ENCODE measurements at places on chromosomes 11 and 22.

DNA sequence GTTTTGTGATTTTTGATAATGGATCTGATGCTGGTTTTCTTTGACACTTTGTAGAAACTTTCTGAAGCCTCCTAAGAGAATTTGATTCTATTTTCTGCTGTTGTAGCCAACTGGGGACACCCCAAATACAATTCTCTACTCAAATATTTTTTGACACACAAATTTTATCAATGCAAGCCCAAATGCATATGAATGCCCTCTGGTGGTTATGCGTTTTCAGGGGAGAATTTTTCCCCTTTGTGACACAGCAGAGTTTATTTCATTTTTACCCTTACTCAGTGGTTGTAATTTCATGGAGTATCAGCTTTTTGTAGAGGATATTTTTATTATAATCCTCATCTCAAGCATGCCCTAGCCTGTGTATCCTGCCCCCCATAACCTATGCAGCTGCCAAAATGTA is 44.7 kb upstream of the MTMR2 start:
- DNase-seq = no peak

DNA sequence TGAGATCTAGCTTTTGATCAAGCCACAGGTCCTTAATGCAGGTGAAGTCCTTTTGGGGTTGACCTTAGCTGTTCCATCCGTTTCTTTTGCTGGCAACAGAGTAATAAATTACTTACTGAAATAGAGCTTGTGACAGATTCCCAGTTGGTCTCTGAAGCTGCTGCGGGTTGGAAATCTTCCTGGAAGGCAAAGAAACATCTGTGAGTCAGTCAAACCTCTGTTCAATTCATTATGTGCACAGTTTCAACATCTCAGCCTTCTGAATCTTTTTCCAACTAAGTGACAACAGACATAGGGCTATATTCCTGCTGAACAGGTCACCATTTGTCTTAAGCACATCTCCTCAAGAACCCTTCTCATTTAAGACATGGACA is 88.9 kb upstream of the DDI1 start:
- DNase-seq = no peak

DNA sequence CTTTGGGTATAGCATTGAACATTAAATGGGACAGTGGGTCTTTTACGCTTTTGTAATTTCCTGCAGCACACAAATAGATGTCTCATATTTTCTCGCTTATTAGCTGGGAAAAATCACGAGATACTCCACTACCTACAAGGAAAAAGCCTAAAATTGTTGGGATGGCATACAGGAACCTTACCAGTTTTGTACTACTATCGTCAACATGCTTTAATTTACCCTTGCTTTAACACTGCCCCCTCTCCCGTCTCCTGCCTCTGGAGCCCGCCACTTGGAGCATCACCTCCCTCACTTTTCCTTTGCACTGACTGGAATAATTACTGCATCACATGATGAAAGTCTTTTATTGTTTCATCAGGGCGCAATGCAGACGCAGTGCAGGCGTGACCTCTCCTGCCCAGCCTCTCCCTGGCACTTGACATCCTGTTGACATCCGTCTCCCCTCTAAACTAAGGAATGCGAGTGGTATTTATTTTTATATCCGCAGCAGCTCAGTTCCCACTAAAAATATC is 1.0 kb upstream of the FNBP4 start:
- DNase-seq = peak; percentile 2

DNA sequence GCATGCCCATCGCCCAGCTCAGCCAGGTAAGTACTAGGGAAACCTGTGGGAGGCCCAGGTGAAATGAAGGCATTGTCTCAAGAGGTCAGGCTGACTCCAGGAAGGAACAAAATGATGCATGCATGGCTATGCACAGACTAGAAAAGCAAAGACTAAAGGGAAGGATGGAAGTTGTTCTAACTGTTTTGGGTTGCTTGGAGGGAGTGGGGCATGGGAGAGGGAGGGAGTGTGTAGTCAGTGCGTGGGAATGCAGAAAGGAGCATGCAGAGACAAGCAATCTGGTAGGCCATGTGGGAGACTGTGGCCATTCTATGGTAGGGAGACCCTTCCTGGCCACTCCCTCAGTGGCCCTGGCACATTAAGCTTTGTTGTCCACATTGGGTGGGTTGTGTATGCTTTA is 2.9 kb downstream of the MICAL3 start:
- no peak for DNase-seq

GRCh38 chr11:35785287-35786167 is 123.0 kb downstream of the TRIM44 start:
- no peak for DNase-seq

DNA sequence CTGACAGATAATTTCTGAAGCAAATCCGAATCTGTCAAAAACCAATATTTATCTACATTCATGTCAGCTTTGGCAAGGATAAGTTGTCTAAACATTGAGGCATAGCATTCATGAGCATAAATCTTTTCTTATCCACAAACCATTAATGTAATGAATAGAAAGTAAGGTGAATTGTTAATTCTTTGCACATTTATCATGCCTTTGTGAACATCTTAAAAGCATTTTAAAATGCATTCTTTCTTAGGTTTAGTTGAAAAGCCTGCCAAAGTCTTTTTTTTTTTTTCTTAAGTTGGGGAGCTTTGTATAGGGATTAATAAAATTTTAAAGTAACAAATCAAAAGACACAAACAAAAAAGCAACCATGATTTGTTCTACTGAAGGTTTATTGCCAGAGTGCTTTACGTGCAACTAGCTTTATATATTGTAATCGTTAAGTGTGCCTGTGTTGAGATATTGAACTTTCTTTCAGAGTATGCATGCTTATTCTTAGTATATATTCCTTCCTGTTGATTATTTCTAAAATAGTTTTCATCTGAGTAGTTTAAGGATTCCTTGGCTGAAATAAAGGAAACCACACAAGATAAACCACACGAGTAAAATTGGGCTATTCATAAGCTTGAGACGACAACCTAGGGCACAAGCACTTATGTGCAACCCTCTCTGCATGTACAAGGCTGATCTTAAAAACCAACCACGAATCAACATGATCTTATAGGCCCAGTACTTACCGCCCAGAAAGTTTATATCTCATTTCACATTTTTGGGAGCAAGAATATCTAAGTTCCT is 1110.9 kb upstream of the CNTN5 start:
- no peak for DNase-seq

DNA sequence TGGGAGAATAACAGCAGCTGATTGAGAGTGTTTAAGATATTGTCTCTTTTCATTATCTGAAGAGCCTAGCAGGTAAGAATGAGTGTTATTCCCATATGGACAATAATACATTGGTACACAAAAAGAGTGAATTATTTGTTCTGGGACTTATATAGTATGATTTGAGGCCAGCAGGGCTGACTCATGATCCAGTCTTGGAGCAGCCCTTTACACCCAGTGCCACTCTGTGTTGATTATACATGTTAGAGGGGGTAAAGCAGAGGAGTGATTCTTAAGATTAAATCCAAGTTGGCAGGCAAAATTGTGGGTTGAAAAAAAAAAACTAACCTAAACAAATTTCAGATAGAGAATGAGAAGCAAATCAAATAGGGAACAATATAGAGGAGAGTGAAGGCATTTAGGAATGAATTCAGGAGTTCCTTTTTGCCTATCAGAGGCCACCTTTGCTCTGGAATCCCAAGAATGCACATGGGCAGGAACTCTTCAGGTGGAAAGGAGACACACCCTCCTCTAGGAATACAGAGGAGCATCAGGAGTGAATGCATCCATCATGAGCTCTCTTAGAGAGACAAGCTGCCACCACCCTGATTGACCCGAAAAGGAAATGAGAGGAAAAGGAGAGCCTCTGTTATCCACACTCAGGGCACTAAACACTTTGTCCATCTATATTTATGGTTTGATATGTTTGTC is 19.2 kb upstream of the MRGPRX1 start:
- DNase-seq = no peak

DNA sequence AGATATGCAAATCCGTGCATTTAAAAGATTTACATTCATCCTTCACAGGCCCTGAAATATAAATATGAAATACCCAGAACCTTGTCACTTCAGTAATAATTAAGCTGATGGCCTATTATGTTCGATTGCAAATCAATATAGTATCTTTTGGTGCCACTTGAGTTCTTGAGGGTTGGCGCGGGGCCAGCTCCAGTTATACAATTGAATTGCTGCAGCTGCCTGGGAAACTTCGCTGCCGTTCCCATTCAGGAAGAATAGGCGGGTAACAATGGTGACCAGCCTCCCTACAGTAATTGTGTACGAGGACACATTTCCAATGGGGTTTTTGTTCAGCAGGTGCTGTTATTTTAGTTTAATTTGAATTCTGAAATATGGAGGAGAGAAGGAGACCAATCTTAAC is 451.2 kb downstream of the INSC start:
- no peak for DNase-seq

DNA sequence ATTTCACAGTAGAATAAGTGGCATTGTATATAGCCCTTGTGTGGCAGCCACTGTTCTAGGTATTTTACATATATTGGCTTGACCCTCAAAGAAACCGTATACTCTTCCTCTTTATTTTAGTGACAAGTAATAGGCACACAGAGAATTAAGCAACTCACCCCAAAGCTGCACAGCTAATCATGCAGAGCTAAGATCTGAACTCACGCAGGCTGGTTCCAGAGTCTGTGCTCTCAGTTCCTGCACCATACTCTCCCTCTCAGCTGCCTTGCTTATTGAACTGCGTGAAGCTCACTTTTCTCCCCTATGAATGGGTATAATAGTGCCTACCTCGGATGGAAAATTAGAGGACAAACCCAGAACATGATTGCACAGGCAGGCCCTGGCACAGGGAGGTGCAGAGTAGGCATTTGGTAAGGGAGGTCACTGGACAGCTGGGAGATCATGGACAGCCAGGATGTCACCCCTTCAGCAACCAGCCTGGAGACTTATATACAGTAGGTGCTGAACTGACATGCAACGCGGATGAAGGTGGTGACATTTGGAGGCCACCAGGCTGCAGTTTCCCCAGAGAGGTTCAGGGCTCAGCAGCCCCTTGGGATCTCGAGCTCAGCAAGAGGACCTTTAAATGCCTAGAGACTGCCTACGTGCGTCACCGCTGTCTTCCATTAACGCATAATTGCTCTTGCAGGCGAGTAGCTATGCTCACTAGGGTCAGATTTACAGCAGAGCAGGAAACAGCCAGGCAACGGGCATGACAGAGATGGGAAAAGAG is 78.4 kb upstream of the TP53I11 start:
- DNase-seq = no peak

DNA sequence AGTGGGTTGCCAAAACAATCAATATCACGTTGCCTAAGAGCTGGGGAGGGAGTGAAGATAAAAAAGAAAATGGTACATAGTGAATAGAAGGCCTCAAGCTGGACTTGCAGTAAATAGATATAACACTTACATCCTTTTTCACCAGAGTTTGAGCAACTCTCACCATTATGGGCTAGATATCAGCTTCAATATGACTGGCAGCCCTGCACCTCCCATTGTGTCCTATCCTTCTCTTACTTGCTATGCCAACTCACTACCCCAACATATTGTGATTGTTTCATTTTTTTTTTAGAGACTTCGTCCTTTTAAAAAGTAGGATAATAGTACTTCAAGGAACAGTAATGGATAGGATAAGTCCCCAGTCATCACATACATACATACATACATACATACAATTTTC is 7.4 kb downstream of the HBG1 start:
- DNase-seq = no peak

DNA sequence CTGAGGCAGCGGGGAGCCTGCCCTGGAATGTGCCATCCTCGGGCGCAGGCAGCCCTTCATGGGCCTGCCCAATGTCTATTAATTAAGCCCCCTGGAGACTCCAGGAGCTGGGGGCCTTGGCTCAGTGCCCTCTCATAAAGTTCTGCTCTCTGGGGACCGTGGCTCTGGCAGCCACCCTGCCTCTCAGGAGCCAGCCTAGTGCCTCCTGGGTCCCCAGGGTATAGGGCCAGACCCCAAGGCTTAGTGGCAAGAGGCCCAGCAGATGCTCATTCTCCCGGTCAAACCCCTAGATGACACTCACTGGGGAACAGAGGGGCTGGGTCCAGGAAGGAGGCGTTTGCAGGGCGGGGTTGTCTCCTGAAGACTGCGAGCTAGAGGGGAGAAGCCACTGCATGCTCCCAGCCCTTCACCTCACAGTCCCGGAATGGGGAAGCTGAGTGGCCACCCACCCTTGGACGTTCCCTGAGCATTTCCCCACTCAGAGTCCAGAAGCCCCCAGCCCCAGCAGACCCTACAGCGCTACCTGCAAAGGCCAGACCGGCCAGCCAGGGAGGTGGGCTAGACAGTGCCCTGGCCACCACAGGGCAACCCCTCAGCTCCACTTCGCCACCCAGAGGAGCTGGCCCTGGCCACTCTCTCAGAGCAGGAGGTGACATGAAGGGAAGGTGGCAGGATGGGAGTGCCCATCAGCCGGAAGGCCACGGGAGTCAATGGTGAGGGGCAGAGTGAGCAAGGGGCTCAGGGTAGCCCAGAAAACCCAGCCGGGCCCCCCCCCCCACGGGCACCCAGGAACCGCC is 83.0 kb downstream of the CDKN1C start:
- no peak for DNase-seq

DNA sequence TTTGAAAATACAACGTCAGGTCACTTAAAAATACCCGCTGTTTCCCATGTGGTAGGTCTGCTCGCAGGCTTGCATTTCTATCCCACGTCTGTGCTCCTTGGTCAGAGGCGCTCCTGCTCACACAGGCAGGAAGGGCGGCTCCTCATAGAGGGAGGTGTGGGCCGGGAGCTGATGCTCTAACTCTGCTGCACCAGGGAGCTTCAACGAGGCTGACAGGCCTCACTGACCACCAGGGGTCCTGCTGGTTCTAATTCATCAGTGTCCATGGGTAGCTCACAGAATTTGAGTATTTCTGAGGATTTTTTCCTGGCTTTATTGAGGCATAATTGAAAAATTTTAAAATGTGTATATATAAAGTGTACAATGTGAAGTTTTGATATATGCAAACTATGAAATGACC is 68.5 kb downstream of the PIWIL3 start:
- no peak for DNase-seq

- no peak for DNase-seq
Measured at GRCh38 chr11:128458321-128458720, 129.0 kb downstream of the ETS1 start.

GRCh38 chr11:86119077-86119476 is 50.2 kb upstream of the PICALM start:
- DNase-seq = no peak

DNA sequence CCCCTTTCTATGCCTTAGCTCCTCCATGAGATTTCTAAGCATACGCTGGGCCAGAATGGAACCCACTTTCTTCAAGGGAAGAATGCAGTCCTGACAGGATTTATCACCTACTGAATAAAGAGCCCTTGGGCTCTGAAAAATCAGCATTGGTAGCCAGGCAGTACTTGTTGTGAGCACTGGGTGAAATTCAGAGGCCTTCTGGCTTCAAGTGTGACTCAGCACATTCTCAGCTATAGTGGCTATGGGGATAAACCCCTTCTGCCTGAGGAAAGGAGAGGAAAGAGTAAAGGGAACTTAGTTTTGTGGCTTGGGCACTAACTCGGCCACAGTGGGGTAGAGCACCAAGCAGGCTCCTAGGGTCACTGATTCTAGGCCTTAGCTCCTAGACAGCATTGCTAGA is 574.8 kb downstream of the JRKL start:
- DNase-seq = no peak
